ENCODE measurements at places on chromosomes 7 and 10. TPM values are rescaled to one million over a fixed set of nuclear protein-coding genes. Genes with fewer than 3 reads are reported as not detected.

The PAPOLB gene
- not detected for total RNA-seq

The SEMA3A gene
- 2.4 TPM for total RNA-seq

The AKR1D1 gene
- total RNA-seq: not detected

The OR6B1 gene
- not detected for total RNA-seq

The DUSP5 gene
- total RNA-seq: 19.3 TPM

The HTRA1 gene
- total RNA-seq: 137 TPM

The PCLO gene
- total RNA-seq: 4.5 TPM

The ZNF239 gene
- 0.94 TPM for total RNA-seq

The NPSR1 gene
- not detected for total RNA-seq

The ANXA8 gene
- total RNA-seq: not detected

The PTPN12 gene
- total RNA-seq: 82.3 TPM

The GNGT1 gene
- not detected for total RNA-seq

The PNLIP gene
- not detected for total RNA-seq

The GATA3 gene
- total RNA-seq: 0.16 TPM

The LIPF gene
- total RNA-seq: not detected

The OPN4 gene
- total RNA-seq: not detected

The YAE1 gene
- total RNA-seq: 12.5 TPM

The NKX2-3 gene
- under 0.01 TPM for total RNA-seq

The PAX4 gene
- not detected for total RNA-seq

The C10orf67 gene
- total RNA-seq: not detected

The ELFN1 gene
- 0.57 TPM for total RNA-seq

The CCNY gene
- total RNA-seq: 69.5 TPM

The GFRA1 gene
- total RNA-seq: 1.6 TPM

The TRPV6 gene
- not detected for total RNA-seq

The PSD gene
- total RNA-seq: under 0.01 TPM
